Jurkat, Clone E6-1 (cell line): ENCODE measurements at places on chromosomes 6 and 20.
A peak's percentile ranks its signal among the peaks of the same experiment; 100 is the strongest.

- no peak for DNase-seq
Measured at GRCh38 chr20:41734506-41734945, 116.3 kb upstream of the CHD6 start.

DNA sequence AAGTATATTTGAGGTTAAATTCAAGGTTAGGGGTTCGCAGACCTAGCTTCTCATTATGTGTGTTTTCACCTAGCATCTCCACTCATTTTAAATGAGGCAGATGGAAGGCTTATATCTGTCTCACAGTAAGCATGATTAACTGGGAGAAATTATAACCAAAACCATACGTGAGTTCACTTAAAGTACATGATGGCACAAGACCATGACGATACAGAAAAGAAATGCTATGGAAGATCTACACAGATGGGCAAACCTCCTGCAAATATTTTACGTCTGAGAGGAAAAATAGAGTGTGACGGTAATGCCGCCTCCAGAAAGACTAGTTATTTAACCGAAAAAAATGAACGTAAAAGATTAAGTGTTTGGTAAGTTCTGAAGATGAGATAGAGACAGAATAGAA, 337.8 kb downstream of the FARS2 start:
- DNase-seq: no peak

GRCh38 chr6:31676904-31677303, 4.0 kb downstream of the LY6G5C start:
- no peak for DNase-seq

DNA sequence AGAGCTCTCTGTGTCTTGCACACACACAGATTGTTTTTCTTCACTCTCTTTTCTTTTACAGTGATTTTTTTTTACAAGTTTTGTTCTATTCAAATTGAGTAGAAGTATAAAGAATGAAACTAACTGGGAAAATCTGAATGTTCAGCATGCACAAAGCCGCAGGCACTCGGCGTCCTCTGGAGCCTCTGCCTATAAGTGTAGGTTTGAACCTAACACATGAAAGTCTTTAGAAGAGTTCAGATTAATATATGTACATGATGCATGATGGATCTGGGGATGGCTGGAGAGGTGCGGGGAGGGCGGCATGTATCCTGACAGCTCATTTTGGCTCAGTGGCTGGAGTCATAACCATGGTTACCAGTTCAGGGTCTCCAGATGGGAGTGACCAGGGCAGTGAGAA, 301.1 kb upstream of the CDH4 start:
- no peak for DNase-seq

- no peak for DNase-seq
Measured at GRCh38 chr6:78770765-78771164, 96.6 kb upstream of the IRAK1BP1 start.

DNA sequence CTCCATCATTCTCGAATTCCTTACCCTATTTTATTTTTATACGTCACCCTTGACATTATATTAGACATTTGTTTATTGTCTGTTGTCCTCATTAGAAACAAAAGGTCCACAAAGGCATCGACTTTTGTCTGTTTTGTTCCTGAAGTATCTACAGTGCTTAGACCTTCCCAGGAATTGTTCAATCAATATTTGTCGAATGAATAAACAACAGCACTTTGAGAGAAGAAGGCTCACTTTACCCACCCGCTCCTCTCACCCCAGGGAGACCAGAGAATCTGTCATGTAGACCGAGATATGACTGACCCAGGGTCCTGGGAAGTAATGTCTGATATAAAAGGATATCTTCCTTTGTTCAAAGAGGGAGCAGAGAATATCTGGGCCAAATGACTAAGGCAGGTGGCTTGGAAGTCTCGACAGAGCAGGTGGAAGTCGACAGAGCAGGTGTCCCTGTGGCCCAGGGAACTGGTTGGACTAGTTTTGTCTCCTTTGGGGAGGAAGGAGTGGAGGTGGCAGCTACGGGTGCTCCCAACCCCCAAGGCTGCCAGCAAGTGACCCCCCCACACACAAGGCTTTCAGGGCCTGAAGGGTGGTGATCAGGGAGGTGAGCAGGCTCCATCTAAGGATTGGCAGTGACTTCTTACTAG, 14.8 kb upstream of the CHMP4B start:
- DNase-seq: no peak

DNA sequence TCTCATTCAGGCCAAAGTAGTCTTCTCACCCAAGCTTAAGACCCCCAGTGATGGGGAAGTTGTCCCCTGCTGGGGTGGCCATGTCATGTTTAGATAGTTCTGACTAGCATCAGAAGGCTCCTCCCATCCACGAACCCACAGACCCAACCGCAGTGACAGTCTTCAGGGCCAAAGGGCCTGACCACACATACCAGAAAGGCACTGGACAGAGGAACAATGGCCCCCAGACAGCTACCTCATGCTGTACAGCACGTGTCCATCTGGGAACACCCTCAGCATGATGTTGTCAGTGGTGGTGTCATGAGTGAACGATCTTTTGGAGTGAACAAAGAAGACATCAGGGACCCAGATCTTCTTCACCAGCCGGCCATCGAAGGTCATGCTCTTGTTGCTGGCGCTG, 46.3 kb downstream of the GABRR2 start:
- DNase-seq: no peak

DNA sequence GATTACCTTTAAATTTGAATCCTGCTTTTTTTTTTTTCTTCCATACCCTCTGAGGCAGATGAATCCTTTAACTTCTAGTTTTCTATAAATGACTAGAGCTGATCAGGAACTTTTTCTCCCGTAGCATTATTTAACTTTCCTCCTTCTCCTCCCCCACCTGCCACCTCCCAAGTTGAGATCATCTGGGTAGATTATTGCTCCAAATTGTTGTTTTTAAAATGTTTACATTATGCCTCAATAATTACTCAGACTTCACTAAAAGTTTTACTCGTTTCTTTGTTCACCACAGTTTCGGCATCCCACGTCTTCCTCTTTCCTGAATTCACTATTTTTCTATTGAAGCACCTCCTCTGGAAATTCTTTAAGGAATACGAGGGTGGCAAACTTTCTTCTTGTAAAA, 16.6 kb upstream of the SCUBE3 start:
- no peak for DNase-seq

DNA sequence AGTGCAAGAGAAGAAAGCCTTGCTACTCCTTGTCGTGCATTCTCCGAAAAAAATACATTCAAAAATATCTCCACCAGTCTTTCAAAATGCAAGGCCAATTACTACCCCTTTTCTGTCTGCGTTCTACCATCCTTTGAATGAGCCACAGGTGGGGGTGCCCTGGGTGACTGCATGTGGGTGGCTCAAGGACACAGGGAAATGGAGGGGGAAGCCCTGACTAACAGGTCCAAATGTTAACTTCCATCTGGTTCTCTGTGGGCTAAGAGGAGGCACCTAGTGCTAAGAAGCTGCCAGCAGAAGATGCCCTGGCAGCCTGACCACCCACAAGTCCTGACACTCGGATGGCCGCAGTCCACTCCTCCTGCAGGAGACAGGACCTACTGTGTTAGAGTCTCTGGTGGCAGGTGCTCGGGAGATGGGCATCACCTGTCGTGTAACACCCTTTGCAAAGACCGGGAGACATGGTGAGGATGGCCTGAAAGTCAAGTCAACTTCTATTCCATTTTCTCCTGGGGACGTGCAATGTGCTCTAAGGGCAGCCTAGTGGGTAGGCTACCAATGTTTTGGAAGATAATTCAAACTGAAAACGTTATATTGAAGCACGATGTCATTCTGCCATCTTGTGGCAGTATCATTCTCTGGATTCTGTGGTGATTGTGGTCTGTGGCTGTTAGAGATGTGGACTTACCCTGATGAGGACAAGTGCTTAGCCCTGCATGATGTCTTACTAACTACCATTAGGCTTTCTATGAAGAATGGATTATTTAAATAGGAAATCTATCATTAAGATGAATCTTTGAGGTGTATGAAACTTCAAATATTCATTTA, 27.4 kb upstream of the IGF2R start:
- peak; percentile 59 for DNase-seq
